ENCODE measurements at places on chromosomes 6 and 20.

DNA sequence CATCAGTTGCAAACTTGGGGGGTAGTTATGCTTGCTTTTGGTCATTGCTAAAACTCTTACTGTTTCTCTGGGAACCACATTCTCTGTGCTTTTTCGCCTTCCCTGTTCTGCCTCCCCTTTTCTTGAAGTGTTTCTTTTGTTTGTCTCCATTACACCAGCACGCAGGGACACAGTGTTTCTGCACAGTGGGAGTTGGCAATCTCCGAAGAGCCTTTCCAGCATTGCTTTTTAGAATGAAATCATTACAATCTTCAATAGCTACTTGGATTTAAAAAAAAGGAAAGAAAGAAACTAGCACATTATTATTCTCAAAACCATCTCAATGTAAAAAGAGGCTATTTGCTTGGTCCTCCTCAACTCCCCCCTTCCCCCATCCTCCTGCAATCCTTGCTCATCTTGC lies 536.7 kb upstream of the MMS22L start:
- DNase-seq = no peak

- DNase-seq = no peak
Measured at GRCh38 chr6:127332383-127332961, 10.9 kb downstream of the ECHDC1 start.

DNA sequence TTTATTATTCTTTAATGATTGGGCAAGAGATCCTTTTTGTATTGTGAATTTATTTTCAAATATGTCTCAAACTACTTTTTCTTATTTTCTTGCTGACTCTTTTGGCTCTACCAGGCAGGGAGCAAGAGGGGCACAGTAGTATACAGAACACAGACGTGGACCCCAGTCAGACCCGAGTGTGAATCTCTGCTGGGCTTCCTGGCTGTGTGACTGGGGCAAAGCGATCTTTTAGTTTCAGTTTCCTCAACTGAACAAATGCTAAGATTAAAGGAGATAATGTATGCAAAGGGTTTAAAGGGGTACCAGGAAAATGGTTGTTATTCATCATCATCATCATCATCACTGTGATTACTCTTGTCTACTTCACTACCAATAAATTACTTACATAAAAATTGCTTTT lies 317.5 kb downstream of the HIVEP2 start:
- no peak for DNase-seq

GRCh38 chr6:104829183-104829958 lies 30.3 kb downstream of the HACE1 start:
- no peak for DNase-seq

- DNase-seq = no peak
Measured at GRCh38 chr20:54938707-54939106, 463.3 kb downstream of the DOK5 start.

GRCh38 chr20:58458342-58459057 lies 56.7 kb downstream of the APCDD1L start:
- DNase-seq = no peak

- peak; percentile 67 for DNase-seq
Measured at GRCh38 chr6:2542858-2543218, 207.9 kb downstream of the MYLK4 start.

GRCh38 chr20:44467289-44467883 lies 8.3 kb upstream of the TTPAL start:
- DNase-seq = no peak

DNA sequence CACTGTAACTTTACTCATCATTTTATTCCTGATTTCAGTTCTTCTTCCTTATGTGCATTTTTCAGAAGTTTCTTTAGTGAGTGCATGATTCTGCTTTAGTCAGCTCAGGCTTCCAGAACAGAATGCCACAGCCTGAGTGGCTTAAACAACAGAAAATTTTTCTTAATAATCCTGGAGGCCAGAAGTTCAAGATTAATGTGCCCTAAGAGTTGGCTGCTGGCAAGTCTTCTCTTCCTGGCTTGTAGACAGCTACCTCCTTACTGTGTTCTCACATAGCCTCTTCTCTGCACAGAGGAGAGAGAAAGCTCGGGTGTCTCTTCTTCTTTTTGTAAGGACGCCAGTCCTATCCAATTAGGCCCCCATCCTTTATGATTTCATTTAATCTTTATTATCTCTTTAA lies 443.1 kb upstream of the RGS17 start:
- peak; percentile 41 for DNase-seq

- no peak for DNase-seq
Measured at GRCh38 chr20:57763235-57763595, 53.4 kb upstream of the PMEPA1 start.

GRCh38 chr6:113353392-113353791 lies 503.8 kb upstream of the MARCKS start:
- no peak for DNase-seq

GRCh38 chr6:100246206-100246605 lies 218.5 kb downstream of the SIM1 start:
- DNase-seq = no peak

DNA sequence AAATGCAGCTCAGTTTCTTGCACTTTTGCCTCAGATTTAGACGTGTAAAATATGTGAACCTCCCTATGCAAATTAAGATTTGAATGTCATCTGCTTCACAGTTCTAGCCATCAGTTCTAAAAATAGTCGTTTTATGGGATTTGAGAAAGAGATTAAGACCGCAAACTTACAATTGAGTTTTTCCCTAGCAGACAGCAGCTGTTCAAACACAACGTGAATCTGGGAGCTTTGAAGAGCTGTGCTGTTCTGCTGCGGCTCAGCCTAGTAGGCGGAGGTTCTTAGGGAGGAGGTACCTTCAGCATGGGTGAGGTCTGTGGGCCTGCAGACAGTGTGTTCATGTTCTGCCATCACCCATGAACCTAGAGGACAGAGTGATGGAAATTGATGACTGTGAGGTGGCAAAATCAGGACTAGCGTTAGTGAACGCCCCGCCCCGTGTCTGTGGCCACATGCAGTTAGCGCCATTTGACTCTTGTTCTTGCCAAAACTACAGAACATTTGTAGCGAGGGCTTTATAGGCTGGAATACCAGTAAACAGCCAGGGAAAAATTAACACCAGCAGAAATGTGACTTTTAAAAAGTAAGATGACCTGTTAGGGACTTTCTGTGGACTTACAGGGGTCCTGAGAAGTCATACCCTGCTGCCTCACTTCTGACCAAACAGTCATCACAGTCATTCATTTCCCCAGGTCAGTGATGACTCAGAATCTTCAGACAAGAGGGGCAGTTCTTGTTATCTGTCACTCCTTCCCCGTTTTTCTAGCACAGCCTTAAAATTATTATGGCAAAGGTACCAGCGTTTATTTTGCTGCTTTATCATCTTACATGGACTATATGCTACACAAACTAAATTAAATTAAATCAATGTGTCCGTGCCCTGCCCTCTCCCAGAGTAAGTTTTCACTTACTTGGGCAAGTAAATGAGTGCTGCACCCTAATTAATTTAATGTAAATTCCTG lies 84.3 kb upstream of the TMEM181 start:
- DNase-seq = peak; percentile 20

DNA sequence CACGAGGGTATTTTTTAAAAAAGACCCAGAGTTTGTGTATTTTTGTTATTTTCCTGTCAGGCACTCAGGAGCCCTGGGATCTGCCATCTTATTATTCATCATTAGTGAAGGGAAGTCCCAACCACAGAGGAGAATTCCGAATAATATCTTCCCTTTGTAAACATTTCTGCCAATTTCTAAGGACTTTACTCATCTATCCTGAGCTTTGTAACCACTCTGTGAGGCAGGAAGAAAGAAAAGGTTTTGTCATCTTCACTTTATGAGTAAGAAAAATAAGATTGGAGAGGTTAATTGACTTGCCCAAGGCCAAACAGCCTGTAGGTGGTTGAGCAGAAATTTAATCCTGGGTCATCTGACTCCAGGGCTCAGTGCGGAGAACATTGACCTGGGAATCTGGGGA lies 23.0 kb upstream of the IYD start:
- DNase-seq = no peak

GRCh38 chr20:17295151-17295726 lies 68.4 kb downstream of the PCSK2 start:
- no peak for DNase-seq

DNA sequence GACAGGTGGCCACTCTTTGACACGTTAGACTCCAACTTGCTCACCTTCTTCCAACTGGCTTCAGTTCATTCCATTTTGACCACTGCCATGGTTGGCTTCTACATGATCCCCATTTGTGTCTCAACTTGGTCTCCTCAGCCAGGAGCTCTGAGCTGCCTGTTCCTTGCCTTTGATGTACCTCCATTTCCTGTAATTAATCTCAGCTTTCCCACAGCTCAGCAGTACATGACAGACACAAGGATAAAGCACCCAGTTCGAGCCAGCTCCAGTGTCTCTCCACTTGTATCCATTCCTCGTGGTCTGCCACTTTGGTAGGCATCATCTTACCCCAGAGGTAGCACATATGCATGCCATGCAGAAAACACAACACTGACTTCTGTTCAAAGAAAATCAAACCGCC lies 161.0 kb downstream of the TSHZ2 start:
- DNase-seq = no peak

DNA sequence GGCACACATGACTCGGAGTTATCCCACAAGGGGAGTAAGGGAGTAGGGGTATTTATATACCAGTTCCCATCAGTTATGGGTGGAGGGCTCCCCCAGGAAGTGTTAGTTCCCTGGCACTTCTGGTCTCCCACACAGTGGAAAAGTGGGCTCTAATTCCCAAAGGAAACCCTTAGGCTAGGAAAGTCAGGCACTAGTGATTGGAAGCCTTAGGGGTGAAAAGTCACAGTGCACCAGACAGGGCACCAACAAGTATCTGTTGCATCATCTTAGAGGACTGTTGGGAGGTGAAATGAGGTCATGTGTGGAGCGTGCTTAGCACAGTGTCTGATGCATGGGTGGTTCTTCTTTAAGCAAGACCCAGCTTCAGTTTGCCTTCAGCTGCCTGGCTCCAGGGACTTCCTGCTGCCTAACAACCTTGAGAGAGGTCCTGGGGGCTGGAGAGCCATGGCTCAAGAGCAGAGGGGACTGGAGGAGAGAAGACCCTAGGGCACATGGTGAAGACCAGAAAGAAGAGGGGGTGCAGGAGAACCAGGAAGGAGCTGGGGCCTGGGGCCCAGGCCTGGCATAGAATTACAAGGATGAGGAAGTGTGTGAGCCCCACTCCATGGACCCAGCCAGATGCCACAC lies 7.5 kb upstream of the FOXP4 start:
- DNase-seq = no peak

DNA sequence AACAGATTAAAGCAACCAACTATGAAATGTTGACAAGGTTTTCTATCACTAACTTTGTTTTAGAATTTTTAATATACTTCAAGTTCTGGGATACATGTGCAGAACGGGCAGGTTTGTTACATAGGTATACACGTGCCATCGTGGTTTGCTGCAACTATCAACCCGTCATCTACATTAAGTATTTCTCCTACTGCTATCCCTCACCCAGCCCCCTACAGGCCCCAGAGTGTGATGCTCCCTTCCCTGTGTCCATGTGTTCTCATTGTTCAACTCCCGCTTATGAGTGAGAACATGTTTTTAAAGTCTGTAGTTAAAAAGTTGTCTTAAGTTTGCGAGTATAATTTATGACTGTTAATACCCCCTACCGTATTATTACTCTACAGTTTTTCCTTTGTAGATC lies 844.3 kb upstream of the MANEA start:
- no peak for DNase-seq

GRCh38 chr6:27864906-27865849 lies 47.0 kb downstream of the OR2B2 start:
- DNase-seq = peak; percentile 99

DNA sequence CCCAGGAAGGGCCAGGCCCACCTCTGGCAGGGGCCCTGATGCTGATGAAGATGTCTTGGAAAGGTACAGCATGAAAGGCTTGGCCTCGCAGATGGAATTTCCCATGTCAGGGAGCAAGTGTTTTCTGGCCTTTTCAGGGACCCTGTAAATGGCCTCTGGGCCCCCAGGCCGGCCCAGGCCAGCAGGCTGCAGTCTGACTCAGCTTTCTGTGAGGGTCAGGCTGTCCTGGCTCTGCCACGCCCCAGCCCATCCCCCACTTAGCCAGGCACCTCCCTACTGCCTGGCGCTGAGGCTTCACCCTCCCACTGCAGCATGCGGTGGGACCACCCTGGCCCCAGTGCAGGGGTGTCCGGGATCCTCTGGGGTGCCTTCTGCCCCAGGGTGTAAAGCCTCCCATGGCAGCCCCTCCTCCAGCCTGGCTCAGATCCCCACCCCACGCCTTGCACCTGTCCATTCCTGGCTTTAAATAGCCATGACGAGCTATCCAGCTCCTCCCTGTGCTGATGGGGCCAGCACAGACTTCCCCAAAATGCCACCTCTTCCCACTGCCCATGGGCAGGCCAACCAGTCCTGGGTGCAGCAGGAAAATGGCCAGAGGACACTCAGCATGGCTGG lies 35.6 kb upstream of the GATA5 start:
- DNase-seq = no peak

DNA sequence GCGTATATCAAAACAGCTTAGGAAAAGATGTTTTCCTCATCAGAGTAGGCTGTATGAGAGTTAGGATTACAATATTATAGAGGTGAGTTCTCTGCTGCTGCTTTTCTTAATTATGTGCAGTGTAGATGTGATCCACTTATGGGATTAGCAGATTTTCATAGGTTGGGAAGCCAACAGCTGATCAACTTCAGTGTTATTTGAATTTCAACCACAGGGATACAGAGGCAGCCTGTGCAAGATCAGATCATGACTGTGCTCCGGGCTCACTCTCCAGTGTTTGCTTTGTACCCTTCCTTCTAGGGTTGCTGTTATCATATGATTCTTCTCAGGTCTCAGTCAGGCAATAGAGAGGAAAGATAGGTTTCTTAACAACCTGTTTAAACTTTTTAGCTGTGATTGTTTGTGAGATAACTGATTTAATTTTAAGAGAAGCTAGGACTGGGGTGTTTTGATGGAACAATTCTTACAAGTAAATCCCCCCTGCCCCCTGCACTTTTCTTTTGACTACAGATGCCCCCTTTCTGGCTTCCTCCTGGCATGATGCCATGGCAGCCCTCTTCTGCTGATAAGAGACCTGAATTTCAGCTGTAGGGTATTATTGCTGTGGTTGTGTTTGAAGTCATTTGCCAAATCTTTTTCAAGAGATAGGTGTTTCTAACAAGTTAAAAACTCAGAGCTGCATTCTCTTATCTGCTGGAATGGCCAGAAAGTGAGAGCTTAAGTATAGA lies 8.5 kb downstream of the RNF8 start:
- no peak for DNase-seq

- no peak for DNase-seq
Measured at GRCh38 chr6:13872681-13873080, 52.1 kb upstream of the RNF182 start.

GRCh38 chr6:36627801-36628246 lies 33.7 kb downstream of the SRSF3 start:
- DNase-seq = peak; percentile 92

DNA sequence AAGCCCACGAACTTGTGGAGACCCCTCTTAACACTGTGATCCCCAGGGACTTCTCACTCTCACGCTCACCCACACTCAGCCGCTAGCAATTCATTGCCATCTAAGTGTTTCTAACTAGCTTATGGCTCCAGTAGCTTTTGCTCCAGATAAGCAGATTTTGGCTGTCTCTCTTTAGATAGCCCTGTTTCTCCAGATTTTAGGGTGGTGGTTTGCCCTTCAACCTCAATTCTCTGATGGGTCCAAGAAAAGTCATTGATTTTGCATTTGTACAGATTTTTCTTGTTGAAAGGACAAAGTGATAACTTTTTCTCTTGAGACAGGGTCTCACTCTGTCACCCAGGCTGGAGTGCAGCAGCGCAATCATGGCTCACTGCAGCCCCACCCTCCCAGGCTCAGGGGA lies 41.2 kb downstream of the NR2E1 start:
- no peak for DNase-seq
